IMR-90 (cell line): ENCODE measurements at places on chromosomes 4 and X. TPM values are rescaled to one million over a fixed set of nuclear protein-coding genes. Genes with fewer than 3 reads are reported as not detected.

RGS12 gene
- total RNA-seq: 11.8 and 13.1 TPM in 2 replicates

KCNIP4 gene
- total RNA-seq: not detected in 2 replicates

PCDH11X gene
- total RNA-seq: under 0.01 TPM in 1 of 2 replicates, not detected in the other

HSD17B13 gene
- under 0.01 TPM in 1 of 2 replicates, not detected in the other for total RNA-seq

APOOL gene
- total RNA-seq: 9.7 and 11.1 TPM in 2 replicates

AKAP4 gene
- not detected in 2 replicates for total RNA-seq

MAGEA12 gene
- not detected in 2 replicates for total RNA-seq

PF4V1 gene
- not detected in 2 replicates for total RNA-seq

GATB gene
- 20.3 TPM in 2 replicates for total RNA-seq

SLC6A8 gene
- total RNA-seq: 6.7 and 7.2 TPM in 2 replicates

PAGE2B gene
- total RNA-seq: not detected in 2 replicates

YY2 gene
- 0.72 and 1.1 TPM in 2 replicates for total RNA-seq

IL2 gene
- total RNA-seq: not detected in 2 replicates

TLR1 gene
- total RNA-seq: 1.1 TPM in 2 replicates

SYN1 gene
- under 0.01 TPM in 2 replicates for total RNA-seq

WDR17 gene
- 0.54 and 0.83 TPM in 2 replicates for total RNA-seq

NPFFR2 gene
- not detected in 2 replicates for total RNA-seq

VSIG4 gene
- total RNA-seq: not detected in 2 replicates

ODAPH gene
- not detected in 2 replicates for total RNA-seq

MAGEE2 gene
- not detected in 2 replicates for total RNA-seq

MAML3 gene
- total RNA-seq: 0.90 and 1.1 TPM in 2 replicates

IL15 gene
- 5.2 and 5.8 TPM in 2 replicates for total RNA-seq

SMPX gene
- not detected in 2 replicates for total RNA-seq

MAGEA8 gene
- not detected in 2 replicates for total RNA-seq
